CD4-positive, alpha-beta T cell treated with Interferon gamma for 1 hour (primary cell): ENCODE measurements at places on chromosomes 3 and 15.

DNA sequence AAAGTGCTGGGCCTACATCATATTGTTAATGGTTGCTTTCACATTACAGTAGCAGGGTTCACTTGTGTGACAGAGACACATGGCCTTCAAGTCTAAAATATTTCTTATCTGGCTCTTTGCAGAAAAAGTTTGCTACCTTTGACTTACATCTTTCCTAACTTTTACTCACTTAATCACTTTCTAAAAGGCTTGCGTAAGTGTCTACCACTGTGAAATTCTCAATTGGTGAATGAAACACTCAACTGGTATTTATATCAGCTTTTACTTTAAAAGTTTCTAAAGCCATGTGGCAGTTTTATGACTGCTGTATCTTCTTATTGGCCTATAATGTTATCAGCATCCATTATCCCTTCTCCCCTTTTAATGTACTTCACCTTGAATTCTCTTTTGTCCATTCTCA, 554.5 kb downstream of the ZIC1 start:
- no peak for DNase-seq

- no peak for DNase-seq
Measured at GRCh38 chr3:64651741-64652241, 36.0 kb downstream of the ADAMTS9 start.

- no peak for DNase-seq
Measured at GRCh38 chr3:77541203-77541922, 501.5 kb downstream of the ROBO2 start.

- no peak for DNase-seq
Measured at GRCh38 chr3:66418475-66418931, 82.3 kb downstream of the LRIG1 start.

GRCh38 chr3:20576228-20576627, 390.2 kb upstream of the SGO1 start:
- no peak for DNase-seq

GRCh38 chr15:38362355-38362754, 91.6 kb upstream of the FAM98B start:
- DNase-seq: no peak

GRCh38 chr15:91263632-91264531, 163.8 kb downstream of the SV2B start:
- no peak for DNase-seq

DNA sequence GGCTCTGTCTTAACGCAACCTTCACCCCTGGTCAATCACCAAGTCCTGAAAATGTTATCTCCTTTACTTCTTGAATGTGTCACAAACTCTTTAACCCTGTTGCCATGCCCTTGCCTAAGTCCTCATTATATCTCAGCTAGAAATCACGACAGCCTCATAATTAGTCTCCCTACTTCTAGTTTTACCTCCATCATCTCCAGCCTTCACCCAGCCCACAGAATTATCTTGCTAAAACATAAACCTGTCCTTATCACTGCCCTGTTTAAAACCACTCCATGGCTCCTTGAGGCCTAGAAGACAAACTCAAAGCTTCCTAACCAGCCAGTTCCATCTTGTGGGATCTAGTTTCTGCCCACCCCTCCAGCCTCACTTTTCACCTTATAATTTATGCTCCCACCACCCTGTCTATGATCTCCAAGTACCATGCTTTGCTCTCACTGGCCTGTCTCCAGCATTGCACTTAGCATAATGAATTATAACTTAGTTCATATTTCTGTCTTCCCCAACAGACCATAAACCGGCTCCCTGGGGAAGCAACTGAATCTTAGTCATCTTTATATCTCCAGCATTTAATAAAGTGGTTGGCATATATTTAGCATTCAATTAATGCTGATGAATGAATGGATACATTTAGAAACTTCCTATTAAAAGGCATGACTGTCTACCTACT, 39.2 kb downstream of the GPR176 start:
- DNase-seq: no peak

DNA sequence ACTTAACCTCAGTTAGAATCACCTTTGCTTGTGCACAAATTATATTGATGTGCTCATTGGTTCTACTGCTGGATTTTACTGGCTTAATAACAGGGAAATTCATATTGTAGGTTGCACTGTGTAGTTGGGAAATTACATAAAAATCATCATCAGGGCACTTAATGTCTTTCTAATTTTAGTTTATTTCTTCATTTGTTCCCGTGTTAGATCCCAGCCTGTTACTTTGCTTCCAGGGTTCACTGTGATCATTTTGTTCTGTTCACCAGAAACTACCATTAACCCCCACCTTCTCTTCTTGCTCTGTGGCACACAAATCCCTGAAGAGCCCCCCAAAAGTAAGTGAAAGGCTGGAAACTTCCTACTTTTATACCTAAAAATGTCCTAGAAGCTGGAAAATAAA, 80.4 kb downstream of the RARB start:
- DNase-seq: no peak

- DNase-seq: no peak
Measured at GRCh38 chr3:151268267-151269235, 9.8 kb downstream of the P2RY14 start.

GRCh38 chr3:76942101-76942500, 97.8 kb upstream of the ROBO2 start:
- no peak for DNase-seq

- DNase-seq: no peak
Measured at GRCh38 chr3:128931046-128931445, 51.6 kb downstream of the ACAD9 start.

DNA sequence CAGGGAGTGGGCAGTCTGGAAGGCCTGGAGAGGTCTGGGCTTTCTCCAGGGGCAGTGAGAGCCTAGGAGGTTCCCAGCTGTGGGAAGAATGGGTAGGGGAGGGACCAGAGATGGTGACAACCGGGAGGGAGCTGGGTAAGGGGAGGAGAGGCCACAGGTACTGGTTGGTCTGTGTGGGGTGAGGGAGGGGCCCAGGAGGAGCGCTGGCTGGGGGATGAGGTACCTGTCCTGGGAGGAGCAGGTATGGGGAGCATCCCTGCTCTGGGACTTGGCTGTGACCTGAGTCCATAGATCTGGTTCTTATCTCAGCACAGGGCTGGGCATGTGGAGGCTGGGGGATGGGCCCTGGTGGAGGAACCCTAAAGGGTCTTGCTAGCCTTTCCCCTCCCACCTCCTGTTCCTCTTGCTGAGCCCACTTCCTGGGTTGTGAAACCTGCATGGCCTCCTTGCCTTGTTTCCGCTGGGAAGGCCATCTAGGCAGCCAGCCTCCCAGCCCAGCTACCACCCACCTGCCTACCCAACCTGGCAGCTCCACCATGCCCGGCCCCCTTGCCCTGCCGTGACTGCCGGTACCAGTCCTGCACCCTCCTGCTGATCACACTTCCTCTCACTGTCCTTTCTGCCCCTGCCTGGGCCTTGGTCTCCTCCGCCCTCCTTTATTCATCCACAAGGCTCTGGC, 11.0 kb downstream of the PRKCD start:
- no peak for DNase-seq
